ENCODE measurements at places on chromosomes 16 and 17. TPM values are rescaled to one million over a fixed set of nuclear protein-coding genes. Genes with fewer than 3 reads are reported as not detected.

DNA sequence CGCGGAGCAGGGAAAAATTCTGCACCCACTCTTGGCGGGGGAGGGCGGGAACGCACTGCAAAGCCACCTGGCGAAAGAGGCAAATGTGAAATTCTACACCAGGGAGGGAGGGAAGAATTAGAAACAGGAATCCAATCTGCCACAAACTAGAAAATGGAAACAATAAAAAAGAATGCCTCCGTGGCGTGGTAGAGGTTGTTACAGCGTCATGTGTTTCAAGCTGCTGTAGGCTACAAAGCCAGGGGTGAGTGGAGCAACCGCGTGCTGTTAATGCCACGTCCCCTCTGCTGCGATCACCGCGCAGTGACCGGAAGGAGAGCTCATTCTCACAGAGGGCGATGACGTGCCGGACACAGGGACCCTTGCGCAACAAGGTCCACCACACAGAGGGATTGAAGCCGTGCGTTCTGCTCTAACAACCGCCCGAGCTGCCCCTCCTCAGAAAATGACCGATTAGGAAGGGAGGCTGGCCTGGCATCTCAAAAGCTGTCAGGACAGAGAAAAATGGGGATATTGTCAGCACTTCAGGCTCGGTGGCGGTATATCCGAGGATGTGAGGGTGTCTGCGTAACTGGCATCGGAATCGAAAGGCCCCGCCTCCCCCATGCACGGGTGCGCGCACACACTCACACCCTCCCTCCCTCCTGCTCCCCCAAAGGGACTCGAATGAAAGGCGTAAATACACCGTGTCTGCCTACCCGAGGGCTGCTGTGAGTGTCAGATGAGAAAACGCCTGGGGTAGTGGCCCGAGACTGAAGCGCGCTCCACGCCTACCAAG lies 70.8 kb upstream of the TNRC6C start:
- peak; percentile 84 for DNase-seq

PLK1 gene
- total RNA-seq, result 55.6 TPM

KRTAP16-1 gene
- total RNA-seq, result not detected

TMEM114 gene
- total RNA-seq, result not detected

TBX6 gene
- total RNA-seq, result 0.78 TPM

ANKFN1 gene
- total RNA-seq, result not detected

ATMIN gene
- 29.1 TPM for total RNA-seq

GRCh38 chr16:60031740-60032139 lies 1297.6 kb upstream of the GOT2 start:
- no peak for DNase-seq

NLGN2 gene
- 7.7 TPM for total RNA-seq

TMEM220 gene
- total RNA-seq, result not detected

DNA sequence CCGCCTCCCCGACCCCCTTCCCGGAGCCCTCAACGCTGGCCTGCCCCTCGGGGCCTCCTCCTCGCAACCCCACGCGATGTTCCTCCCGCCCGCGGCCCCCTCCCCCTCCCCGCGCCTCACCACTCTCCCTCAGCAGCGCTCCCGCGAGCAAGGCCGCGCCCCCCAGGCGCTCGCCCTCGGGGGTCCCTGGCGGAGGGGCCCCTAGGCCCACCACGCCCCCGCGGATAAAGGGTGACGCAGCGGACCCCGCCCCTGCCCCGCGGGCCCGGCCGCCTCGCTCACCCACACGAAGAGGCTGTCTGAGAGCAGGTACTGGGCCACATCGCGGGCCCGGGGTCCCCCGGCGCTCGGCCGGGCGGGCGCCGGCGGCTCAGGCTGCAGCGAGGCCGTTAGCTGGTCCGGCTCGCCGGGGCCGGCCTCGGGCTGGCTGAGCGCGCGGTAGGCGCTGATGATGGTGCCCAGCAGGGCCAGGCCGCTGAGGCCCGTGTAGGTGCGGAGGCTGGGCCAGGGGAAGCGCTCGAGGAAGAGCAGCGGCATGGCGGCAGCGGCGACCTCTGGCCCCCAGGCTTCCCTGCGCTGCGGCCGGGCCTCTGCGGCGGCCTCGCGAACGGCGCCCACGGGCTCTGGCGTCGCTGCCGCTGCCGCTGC lies 430 bp downstream of the AMFR start:
- DNase-seq, result peak; percentile 62

DNA sequence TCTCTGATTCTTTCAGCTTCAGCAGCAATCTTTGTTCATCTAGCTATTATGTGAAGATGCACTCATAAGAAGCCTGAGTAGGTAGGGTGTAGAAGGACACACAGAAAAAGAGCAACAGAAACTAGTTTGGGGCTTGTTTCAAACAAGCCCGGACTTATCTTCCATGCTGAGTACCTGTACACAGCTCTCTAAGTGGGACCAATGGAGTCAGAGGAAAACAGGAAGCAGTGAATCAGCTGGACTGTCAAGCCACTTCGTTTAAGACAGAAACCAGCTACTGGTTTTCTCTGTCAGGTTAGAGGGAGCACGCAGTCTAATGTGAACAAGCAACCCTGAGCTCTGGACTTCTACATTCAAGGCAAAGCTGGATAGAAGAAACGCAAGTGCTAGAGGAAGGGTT lies 16.0 kb downstream of the MAP2K6 start:
- DNase-seq, result no peak

- no peak for DNase-seq
Observed at GRCh38 chr16:84270531-84270930, 24.1 kb upstream of the WFDC1 start.

DNA sequence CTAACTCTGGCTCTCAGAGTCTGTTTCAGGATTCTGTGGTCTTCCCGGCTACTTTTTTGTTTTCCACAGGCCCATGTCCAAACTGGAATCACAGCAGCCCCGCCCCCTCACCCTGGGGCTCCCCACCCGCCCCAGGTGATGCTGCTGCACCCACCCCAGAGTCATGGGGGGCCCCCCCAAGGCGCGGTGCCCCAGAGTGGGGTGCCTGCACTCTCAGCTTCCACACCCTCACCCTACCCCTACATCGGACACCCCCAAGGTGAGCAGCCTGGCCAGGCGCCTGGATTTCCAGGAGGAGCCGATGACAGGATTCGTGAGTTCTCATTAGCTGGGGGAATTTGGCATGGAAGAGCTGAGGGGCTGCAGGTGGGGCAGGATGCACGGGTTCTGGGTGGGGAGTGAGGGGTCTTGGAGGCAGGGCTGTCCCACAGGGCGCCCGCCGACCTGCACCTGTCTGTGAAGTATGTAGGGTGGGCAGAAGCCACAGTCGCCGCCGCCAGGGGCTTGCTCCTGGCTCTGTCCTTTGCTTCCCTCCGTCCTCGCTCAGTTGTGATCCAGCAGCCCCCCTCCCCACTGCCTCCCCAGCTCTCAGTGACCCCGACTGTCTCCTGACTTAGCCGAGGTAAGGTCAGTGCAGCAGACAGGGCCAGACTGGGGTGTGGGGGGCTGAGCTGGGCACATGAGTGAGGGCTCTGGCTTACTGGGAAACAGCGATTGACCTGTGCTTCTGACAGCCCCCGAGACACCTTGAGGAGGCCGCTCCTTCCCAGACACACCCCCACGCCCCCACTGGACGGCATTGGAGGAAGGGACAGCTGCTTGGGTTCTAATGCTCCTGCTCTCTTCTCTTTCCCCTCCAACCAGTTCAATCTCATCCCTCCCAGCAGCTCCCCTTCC lies 10.0 kb downstream of the TUFM start:
- DNase-seq, result no peak

TP53TG3 gene
- not detected for total RNA-seq

GRCh38 chr17:80989586-80989913 lies 2.1 kb upstream of the CHMP6 start:
- no peak for DNase-seq

DNAH9 gene
- total RNA-seq, result not detected

GRCh38 chr17:12627781-12628451 lies 37.8 kb upstream of the MYOCD start:
- no peak for DNase-seq

Measured in natural killer cell treated with Interleukin-12 subunit alpha and Interleukin-12 subunit beta and Interleukin-15 and Interleukin-18, amount 100 ng/mL, for 72 hours (primary cell).